Stimulated activated CD4-positive, alpha-beta T cell treated with anti-CD3 and anti-CD28 coated beads, Interleukin-15, amount 100 ng/mL, for 1 hour (primary cell): ENCODE measurements at places on chromosomes 4 and X.

DNA sequence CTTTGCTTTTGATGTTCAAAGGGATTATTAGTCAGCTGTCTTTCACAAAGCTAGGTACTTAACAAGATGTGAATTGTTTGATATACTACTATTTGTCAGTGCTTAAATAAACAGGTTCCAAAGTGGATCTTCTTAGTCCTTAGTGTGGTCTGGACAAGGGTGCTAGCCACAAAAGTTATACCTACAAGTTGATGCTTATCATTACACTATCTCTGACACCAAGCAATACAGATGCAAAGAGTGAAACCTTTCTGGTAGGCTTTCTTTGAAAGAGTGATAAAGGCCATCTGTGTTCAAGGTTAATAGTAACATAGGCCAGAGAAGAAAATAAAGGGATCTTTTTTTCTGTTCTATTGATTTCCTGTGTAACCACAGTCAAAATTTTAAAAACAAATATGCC is 12.2 kb upstream of the RBPJ start:
- DNase-seq: no peak

GRCh38 chrX:108557580-108557979 is 117.9 kb downstream of the COL4A5 start:
- DNase-seq: no peak

- DNase-seq: no peak
Observed at GRCh38 chrX:44447214-44447613, 95.4 kb downstream of the FUNDC1 start.

DNA sequence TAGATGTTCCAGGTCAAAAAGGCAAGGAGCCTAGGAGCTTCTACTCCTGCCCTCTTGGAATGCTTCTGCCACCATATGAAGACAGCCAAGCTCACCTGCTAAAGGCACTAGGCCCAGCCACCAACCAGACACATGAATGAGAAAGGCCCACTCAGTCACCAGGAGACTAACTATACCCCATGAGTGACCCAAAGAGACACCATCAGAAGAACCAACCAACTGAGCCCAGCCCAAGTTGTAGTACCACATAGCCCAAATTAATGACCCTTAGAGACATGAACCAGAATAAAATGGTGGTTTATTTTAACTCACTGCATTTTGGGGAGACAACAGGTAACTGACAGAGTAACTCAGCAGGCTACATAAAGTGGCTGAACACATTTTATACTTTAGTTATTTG is 22.9 kb upstream of the CXCL3 start:
- DNase-seq: no peak

DNA sequence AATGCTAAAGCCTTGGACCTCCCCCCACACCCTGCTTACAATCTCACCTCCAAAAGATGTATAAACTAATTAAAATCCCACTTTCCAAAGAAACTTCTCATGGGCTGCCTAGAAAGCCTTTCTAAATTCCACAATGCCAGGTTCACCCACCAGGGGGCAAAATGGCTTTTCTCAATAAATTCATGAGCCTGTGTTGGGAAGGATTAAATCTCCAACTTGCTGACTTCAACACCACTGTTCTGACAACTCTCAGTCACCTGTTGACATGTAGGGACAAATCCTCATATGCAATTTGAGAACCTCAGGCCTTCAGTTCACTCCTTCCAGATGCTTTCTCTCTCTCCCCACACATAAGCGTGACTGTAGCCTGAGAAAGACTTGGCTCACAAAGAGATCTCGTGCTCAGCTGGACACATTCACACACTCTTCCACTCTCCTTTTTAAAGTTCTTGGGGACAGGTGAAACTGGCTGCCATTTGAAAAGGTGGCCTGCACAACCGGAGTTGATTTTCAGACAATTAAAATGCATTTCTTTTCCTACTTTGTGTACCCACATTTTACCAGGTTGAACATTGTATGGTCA is 88.6 kb upstream of the PRPS2 start:
- no peak for DNase-seq

GRCh38 chrX:81229229-81229628 is 27.3 kb downstream of the SH3BGRL start:
- DNase-seq: no peak

- DNase-seq: no peak
Observed at GRCh38 chr4:152554742-152555141, 18.9 kb upstream of the FBXW7 start.

- DNase-seq: no peak
Observed at GRCh38 chr4:105433421-105433820, 40.4 kb downstream of the PPA2 start.
